ENCODE measurements at places on chromosomes 2 and 18. TPM values are rescaled to one million over a fixed set of nuclear protein-coding genes. Genes with fewer than 3 reads are reported as not detected.

GRCh38 chr2:10873790-10874437, 37.8 kb upstream of the KCNF1 start:
- H3K27ac ChIP-seq: no peak overlapping the region
- no peak overlapping the region for H3K4me3 ChIP-seq
- peaks cover 3% of the 10 kb centered on the region for H3K4me1 ChIP-seq
- DNase-seq: no peak

Gene NEU4
- 6.8 TPM for total RNA-seq

GRCh38 chr2:174753038-174753633, 11.1 kb downstream of the CHRNA1 start:
- DNase-seq: peak; percentile 68
- no peaks in the 10 kb centered on the region for H3K27me3 ChIP-seq
- H3K27ac ChIP-seq: peak overlapping the region; percentile 25
- H3K36me3 ChIP-seq: no peaks in the 10 kb centered on the region

DNA sequence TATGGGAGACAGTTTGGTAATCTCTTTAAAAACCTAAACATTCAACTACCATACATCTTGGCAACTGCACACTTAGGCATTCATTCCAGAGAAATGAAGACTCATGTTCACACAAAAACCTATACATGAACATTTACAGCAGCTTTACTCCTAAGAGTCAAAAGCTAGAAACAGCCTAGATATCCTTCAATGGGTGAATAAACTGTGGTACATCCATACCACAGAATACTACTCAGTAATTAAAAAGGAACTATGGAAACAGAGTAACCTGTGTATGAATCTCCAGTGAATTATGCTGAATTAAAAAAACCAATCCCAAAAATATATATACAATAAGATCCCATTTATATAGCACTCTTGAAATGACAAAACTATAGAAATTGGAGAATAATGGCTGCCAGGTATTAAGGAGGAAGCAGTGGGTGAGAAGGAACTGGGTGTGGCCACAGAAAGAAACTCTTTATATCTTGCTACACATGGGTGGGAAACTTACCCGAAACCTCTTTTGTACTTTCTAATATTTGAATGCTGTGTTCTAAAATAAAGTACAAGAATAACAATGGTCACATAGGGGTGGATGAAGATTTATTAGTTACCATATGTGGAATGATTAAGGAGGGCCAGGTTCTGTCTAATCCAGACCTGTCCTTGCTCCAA, 13.7 kb downstream of the SESTD1 start:
- H3K27me3 ChIP-seq: no peaks in the 10 kb centered on the region
- no peaks in the 10 kb centered on the region for H3K36me3 ChIP-seq
- H3K4me3 ChIP-seq: no peak overlapping the region
- DNase-seq: no peak
- H3K4me1 ChIP-seq: no peaks in the 10 kb centered on the region
- H3K27ac ChIP-seq: no peak overlapping the region

GRCh38 chr2:231198291-231199173, at the start of gene ARMC9:
Gene ARMC9 (plus strand): TSS chr2:231198631. CDS start chr2:231206239, 7,608 bp downstream.
- H3K27ac ChIP-seq: no peak within 1 kb of the TSS
- H3K4me1 ChIP-seq: peaks cover 12% of the 10 kb centered on the region
- peak within 1 kb of the TSS; percentile 86 for H3K4me3 ChIP-seq
- peak; percentile 82 for DNase-seq
- no peaks in the 10 kb centered on the region for H3K36me3 ChIP-seq

DNA sequence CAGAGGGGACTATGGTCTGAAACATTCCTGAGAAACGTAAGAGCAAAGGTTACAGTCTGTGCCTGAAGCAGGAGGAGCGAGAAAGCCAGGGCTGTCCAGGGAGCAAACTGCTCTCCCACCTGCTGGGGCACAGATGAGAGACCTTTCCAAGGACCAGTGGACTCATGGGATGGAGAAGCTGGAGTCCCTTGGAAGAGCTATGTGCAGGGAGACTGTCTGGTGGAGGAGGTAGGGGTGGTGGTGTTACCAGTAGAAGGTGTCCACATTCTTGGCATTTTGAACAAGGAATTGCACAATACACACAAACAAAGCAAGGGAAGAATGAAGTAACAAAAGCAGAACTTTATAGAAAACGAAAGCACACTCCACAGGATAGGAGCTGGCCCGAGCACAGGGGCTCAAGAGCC, 97.9 kb upstream of the CYRIA start:
- no peak for DNase-seq
- no peak overlapping the region for H3K27ac ChIP-seq
- no peak overlapping the region for H3K4me3 ChIP-seq
- H3K4me1 ChIP-seq: no peaks in the 10 kb centered on the region
- no peaks in the 10 kb centered on the region for H3K36me3 ChIP-seq

- no peaks in the 10 kb centered on the region for H3K36me3 ChIP-seq
- no peak overlapping the region for H3K27ac ChIP-seq
- H3K4me3 ChIP-seq: no peak overlapping the region
- no peak for DNase-seq
- peaks cover 28% of the 10 kb centered on the region for H3K27me3 ChIP-seq
- peaks cover 6% of the 10 kb centered on the region for H3K4me1 ChIP-seq
Measured at GRCh38 chr18:55323051-55323994, 264.7 kb downstream of the TCF4 start.

DNA sequence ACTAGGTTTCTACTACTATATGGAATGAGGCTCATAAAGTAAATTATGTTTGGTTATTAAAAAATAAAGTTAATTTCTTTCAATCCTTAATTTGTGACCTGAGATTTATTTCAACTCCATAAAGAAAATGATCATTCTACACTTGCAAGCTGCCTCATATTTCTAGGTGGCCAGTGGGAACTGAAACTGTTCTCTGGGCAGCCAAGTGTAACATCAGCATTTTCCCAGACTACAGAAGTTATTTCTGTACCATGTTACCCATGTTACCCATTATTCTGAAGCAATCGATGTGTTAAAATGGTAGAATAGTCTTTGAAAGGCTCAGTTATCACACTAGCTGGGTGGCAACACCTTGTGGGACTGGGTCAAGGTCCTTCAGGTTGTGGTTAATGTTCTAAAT, 139.3 kb upstream of the FBXO11 start:
- H3K27ac ChIP-seq: no peak overlapping the region
- no peaks in the 10 kb centered on the region for H3K36me3 ChIP-seq
- no peak for DNase-seq
- no peak overlapping the region for H3K4me3 ChIP-seq
- H3K4me1 ChIP-seq: no peaks in the 10 kb centered on the region
- peaks cover 4% of the 10 kb centered on the region for H3K27me3 ChIP-seq

Gene STARD6
- total RNA-seq: not detected

Gene CXCR1
- 0.08 TPM for total RNA-seq

DNA sequence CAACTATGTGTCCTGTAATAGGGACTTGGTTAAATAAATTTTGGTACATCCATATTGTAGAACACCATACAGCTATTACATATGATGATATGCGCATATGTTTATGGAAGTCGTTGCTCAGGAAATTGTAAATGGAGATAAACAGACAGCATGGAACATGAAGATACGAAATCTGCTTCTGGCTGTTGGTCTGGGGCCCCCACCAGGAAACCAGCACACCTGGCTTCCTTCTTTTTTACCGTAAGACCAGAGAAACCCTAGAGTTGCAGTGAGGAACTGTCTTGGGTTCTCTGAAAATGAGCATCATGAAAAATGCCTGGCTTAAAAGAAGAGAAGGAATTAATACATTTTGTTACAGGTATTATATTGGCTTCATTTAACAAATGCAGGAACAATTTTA, 40.8 kb downstream of the SPTBN1 start:
- DNase-seq: no peak
- H3K4me1 ChIP-seq: no peaks in the 10 kb centered on the region
- H3K36me3 ChIP-seq: no peaks in the 10 kb centered on the region

Gene COL5A2
- 0.25 TPM for total RNA-seq

Gene SGPP2
- total RNA-seq: 1.7 TPM

Gene STPG4
- total RNA-seq: not detected

- DNase-seq: no peak
- H3K27ac ChIP-seq: no peak overlapping the region
- H3K4me1 ChIP-seq: peaks cover 31% of the 10 kb centered on the region
- H3K4me3 ChIP-seq: no peak overlapping the region
Measured at GRCh38 chr2:55604027-55604565, 13.3 kb downstream of the PPP4R3B start.

Gene IHH
- not detected for total RNA-seq

DNA sequence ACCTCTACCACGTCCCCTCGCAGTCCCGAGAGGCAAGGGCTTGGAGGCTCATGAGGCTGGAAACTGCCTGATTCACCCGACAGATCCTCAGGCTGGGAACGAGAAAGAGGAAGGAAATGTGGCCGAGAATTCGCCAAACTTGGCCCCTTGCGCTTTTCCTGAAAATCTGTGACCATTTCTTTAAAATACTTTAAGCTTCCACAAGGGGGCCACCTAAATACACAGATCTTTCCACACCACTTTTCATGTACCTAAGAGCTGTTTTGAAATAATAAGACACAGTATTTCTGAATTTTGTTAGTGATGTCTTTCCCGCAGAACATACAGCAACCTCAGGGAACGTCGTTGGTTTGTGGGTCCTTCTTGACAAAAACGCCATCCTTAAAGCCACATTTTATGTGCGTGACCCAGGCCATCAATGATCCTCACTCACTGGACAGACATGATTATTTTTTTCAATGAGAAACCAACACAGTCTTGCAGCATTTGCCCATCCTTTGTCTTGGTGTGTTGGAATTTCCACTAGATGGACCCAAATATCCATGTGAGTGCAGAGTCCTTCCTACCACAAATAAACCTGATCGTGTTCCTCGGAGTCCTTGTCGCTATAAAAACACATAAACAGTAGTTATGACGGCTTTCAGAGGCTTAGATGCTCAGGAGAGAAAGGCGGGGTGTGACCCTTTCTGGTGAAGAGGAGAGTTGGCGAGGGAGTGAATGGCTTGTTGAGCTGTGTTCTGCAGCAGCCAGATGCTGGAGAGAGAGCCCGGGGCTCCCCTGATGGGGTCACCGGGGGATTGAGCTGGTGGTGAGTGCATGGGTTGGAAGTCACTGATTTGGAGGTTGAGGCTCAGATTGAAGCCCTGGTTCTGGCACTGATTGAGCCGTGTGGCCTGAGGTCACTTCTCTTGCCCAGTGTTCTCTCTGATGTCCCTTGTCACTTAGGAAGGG, 25.0 kb downstream of the DCDC2C start:
- H3K4me1 ChIP-seq: no peaks in the 10 kb centered on the region
- H3K27me3 ChIP-seq: no peaks in the 10 kb centered on the region
- no peak overlapping the region for H3K4me3 ChIP-seq
- no peak for DNase-seq

Gene FHOD3
- total RNA-seq: not detected

Gene DCDC2C
- not detected for total RNA-seq

DNA sequence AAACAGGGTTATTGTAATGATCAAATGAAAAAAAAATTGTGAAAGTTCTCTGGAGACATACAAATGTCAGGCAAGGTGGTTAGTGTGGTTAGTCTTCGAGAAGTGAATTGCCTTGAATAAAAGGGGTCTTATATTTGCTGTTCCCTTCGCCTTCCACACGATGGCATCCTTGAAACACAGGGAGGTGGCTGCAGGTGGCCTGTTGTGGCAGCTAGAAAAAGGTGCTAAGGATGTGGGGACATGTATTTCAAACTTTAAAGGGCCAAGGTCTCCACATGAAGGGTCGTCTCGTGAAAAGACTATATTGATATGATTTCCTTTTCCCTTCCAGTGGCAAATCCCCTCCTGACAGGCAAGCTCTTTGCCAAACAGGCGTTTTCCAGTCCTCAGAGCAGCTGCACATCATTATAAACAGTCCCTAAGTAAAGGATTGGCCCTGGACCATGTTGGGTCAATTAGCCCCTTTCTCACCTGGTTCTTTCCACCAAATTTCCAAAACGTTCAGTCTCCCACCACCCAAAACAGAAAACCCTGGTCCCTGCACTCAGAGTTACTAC, 68.5 kb downstream of the COPS8 start:
- H3K27ac ChIP-seq: no peak overlapping the region
- no peaks in the 10 kb centered on the region for H3K36me3 ChIP-seq
- H3K4me1 ChIP-seq: peaks cover 4% of the 10 kb centered on the region
- H3K27me3 ChIP-seq: no peaks in the 10 kb centered on the region
- no peak overlapping the region for H3K4me3 ChIP-seq

Gene PARD6G
- total RNA-seq: 0.38 TPM

- peak; percentile 1 for DNase-seq
- H3K27ac ChIP-seq: peak overlapping the region; percentile 11
- no peaks in the 10 kb centered on the region for H3K27me3 ChIP-seq
- H3K36me3 ChIP-seq: peaks cover 2% of the 10 kb centered on the region
- H3K4me1 ChIP-seq: peaks cover 33% of the 10 kb centered on the region
Measured at GRCh38 chr18:13725566-13726231, 659 bp downstream of the FAM210A start.

Measured in CD4-positive, alpha-beta T cell (primary cell).